ENCODE measurements at places on chromosomes 2 and 18.

GRCh38 chr18:26662996-26663395 is 114.6 kb upstream of the KCTD1 start:
- no peak for DNase-seq

- DNase-seq: no peak
Observed at GRCh38 chr2:217254111-217254510, 394.2 kb upstream of the TNP1 start.

GRCh38 chr2:180268006-180268405 is 260.9 kb upstream of the CWC22 start:
- DNase-seq: no peak

DNA sequence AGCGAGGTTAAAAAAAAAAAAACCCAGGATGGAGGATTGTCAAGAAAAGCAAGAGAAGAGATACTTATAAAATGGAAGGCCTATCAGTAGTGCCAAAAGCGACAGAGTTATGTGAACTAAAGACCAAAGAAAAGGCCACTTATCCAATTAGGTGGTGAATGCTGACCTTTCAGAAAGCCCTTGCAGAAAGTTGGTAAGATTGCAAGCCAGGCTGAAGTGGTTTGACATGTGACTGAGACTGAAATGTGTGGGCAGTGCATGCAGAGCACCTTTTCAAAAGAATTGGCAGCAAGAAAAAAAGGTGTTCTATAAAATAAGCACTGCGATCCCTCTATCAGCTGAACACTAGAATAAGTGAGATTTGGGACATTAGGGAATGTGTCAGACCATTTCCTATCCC is 379.4 kb upstream of the FAM98A start:
- DNase-seq: no peak

GRCh38 chr18:79687806-79688205 is 8.2 kb downstream of the CTDP1 start:
- DNase-seq: no peak

GRCh38 chr18:64233851-64234250 is 85.0 kb upstream of the LINC00305 start:
- no peak for DNase-seq

- DNase-seq: no peak
Observed at GRCh38 chr2:98828793-98829371, 98.0 kb upstream of the MGAT4A start.

GRCh38 chr2:25835906-25836305 is 42.4 kb downstream of the ASXL2 start:
- DNase-seq: no peak

DNA sequence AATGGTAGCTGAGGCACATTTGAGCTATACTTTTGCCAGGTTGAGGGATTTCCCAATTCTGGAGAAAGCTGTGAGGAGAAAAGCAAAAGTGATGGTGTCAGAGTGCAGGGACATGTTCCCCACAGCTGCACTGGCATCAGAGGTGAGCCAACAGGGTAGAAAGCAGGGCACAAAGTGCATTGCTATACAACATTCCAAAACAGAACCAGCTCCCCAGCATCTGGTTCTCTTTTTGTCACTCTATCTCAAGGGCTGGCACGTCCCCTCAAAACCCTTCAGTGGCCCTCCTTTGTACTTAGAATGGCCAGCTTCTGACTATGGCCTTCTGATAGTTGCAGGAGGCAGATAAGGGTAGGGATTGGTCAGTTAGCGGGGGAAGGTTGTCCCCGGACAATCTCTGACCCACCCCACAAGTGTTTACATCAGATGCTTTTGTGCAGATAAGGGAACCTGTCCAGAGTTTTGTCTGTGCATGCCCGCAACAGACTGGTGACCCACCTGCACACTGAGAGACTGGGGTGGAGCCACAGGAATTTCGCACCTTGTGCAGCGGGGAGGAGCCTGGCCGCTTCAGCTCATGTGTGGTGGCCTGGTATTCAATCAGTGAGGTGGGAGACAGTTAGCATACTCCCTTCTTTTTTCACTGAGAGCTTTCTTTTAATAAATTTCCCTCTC is 31.0 kb upstream of the TMEM17 start:
- no peak for DNase-seq

- DNase-seq: no peak
Observed at GRCh38 chr2:218284106-218284811, 8.0 kb downstream of the TMBIM1 start.

DNA sequence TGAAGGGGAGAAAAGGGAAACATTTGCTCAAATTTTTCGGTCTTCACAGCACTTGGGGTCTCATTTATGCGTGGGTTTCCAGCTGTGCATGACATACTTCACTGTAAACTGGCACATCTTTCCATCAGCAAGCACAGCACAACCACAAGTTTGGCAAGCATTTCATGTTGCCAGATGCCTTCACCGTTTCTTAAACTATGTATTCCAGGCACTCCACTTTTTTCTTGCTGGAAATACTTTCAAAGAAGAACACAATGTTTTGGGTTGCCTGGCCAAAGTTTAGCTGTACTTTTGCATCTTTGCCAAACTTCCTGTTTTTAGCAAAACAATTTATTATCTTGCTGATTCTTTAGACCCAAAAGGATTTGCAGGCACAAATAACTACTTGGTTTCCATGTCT is 194.6 kb upstream of the MEIS1 start:
- DNase-seq: no peak

- DNase-seq: peak; percentile 66
Observed at GRCh38 chr2:72770879-72771461, 54.9 kb downstream of the EXOC6B start.

DNA sequence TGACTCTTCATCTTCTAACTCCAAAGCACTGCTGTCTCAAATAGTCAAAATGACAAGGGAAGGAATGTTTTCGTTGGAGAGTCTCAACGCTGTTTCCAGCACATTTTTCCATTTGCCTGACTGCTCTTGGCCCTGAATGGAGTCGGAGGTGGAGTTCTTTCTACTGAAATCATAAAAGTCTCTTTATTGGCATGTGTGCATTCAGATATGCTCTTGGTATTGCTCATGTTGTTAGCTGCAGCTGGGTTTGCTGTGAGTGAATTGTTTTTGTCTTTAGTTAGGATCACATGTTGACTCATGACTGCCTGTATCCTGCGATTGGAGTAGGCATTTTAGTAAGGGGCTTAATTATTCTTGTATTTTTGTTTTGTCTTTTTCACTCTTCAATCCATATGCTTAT is 16.8 kb downstream of the TMEM17 start:
- DNase-seq: no peak

- DNase-seq: no peak
Observed at GRCh38 chr2:176096243-176096985, 3.2 kb upstream of the HOXD12 start.

GRCh38 chr2:222833410-222833809 is 27.4 kb upstream of the ACSL3 start:
- DNase-seq: no peak

- peak; percentile 6 for DNase-seq
Observed at GRCh38 chr2:28206762-28207161, 185.9 kb upstream of the FOSL2 start.

GRCh38 chr2:69012310-69013141 is 453 bp upstream of the ANTXR1 start:
- DNase-seq: peak; percentile 83

DNA sequence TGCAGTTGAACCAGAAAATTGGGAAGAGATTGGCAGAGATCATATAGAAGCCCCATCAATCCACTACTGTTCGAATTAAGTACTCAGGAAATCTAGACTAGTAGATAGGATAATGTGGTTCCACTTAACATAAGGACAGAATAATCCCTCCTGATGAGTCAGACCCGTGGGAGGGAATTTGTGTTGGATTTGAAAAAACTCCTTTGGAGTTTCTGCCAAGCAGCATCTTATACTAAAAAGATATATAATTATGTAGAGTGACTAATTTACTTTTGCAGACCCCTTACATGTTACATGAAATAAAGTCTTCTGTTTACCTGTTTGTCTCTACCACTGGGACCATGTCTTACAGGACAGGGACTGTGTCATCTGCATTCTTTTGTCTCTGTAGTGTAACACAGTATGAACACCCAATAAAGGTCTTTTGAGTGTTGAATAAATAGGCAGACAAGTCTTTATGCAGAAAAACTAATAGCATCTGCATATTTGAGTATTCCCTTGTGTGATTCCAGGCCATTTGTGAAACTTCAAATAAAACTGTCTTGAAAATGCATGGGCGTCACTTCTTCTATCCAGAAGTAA is 122.6 kb upstream of the DNAJC10 start:
- no peak for DNase-seq

- no peak for DNase-seq
Observed at GRCh38 chr2:160224507-160224906, 24.4 kb upstream of the ITGB6 start.

- DNase-seq: no peak
Observed at GRCh38 chr18:62974388-62974787, 259.0 kb downstream of the PHLPP1 start.

- no peak for DNase-seq
Observed at GRCh38 chr2:151032741-151033191, 228.9 kb downstream of the RBM43 start.

GRCh38 chr2:82526277-82526676 is 1932.8 kb downstream of the SUCLG1 start:
- DNase-seq: no peak

GRCh38 chr2:113910967-113911678 is 21.2 kb downstream of the ACTR3 start:
- DNase-seq: peak; percentile 30

DNA sequence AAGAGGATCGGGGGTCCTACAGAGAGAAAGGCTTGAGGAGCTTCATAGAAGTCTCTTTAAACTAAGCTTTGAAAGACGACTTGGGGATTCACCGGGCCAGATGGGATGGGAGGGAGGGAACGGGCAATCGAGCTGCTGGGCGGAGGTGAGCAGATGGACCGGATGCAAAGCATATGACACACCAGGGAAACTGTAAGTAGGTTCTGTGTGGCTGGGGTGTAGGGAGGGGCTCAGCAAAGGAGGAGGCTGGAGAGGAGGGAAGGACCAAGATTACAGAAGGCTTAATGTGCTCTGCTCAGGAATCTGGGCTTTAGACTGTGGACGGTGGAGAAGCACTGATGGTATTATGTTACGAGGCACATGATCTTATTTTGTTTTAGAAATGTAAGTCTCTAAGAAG is 131.5 kb downstream of the MAIP1 start:
- DNase-seq: no peak

DNA sequence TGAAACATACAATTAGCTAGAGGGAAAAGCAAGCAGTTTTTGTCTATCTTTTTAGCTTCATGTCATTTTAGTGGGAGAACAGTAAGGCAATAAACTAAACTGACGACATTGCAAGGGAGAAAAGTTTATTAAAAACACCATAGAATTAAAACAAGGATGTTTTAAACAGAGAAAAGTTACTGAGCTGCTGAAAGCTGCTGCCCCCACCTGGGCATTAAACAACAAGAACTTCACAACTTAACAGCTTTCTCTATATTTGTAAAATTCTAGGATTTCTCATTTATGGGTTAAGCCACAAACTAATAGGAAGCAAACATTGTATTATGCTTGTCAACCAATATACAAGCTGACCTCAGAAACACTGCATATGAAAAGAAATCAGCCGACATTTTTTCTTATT is 289.2 kb downstream of the ERBB4 start:
- DNase-seq: no peak

DNA sequence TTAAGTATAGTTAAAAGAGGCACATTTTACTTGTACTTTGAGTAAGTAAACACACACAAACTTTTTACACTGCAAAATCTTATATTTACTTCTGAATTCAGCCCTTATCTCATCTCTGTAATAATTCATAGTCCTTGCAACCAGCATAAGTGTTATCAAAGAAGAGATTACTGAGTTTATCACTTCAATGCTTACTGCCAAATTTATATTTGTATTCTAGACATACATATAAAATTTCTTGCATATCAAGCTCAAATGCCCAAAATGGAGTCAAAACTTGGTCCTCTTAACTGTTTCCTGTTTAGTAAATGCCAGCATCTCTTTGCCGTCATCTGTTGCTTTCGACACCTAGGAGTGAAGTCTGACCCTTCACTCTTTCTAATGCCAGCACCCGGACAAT is 21.1 kb upstream of the KCNJ3 start:
- no peak for DNase-seq

- DNase-seq: no peak
Observed at GRCh38 chr2:241064008-241064801, 37.9 kb downstream of the MTERF4 start.

DNA sequence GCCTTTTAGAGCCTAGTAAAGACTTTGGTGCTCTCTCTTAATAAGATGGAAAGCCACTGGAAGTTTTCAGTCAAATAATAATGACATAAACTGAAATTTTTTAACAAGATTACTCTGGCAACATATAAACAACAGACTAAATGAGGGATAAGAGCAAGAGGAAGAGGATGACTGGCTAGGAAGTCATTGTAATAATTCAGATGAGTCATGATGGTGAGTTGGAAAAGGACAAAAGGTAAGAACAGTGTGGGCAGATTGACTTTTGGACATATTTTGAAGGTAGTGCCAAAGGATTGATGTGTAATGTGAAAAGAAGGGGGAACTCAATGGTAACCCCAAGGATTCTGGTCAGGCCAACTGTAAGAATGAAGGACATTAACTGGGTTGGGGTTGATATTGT is 310.3 kb downstream of the NOL4 start:
- no peak for DNase-seq

DNA sequence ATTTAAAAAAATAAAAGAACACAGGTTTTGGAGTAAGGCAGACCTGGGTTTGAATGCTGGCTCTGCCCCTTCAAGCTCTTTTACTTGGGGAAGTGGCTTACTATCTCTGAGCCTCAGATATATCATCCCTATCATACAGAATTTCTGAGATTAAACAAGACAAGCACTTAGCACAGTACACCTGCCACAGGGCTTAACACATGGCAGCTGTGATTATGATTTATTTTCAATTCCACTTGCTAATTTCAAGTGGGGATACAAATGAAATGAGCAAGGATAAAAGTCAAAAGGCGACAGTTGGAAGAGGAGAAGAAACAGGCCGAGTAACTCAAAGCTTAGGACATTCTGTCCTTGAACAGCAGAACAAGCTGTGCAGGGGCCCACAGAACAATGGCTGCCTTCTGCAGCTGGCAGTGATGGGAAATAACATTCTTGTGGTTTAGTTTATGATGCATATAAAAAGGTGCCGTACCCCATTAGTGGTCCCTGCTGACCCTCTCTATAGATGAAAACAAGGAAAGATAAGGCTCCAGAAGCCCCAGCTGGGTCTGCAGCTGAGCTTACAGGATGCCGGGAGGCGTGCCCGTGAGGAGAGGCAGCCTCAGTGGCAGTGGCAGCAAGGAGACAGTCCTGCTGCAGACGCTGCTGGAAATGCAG is 45.3 kb downstream of the KIF3C start:
- no peak for DNase-seq

GRCh38 chr2:180660207-180660606 is 320.2 kb upstream of the UBE2E3 start:
- DNase-seq: no peak

- DNase-seq: no peak
Observed at GRCh38 chr2:139514951-139515350, 734.8 kb upstream of the NXPH2 start.

- no peak for DNase-seq
Observed at GRCh38 chr2:109326306-109326705, 197.3 kb downstream of the SH3RF3 start.

DNA sequence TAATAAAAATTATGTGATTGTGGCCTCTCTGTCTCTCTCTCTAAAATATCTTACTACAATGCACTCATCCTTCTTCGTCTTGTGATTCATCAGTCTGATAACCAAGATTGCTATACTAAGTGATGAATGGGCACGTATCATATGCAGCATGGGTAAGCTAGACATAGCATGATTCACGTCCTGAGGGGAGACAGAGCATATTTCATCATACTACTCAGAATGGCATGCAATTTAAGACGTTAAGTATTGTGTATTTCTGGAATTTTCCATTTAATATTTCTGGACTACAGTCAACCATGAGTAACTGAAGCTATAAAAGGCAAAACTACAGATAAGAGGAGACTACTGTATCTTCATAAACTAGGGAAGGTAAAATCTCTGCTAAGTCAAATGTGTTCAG is 97.0 kb upstream of the CD226 start:
- no peak for DNase-seq

Measured in right lung (tissue), 10 donors.